Activated CD4-positive, alpha-beta T cell treated with anti-CD3 and anti-CD28 coated beads, Interleukin-2, amount 10 ng/mL, durations not matched to agents 7 days and 5 days (primary cell): ENCODE measurements at places on chromosomes 1 and 21.

GRCh38 chr1:210123383-210123782, 109.2 kb upstream of the SERTAD4 start:
- DNase-seq: no peak

- no peak for DNase-seq
Observed at GRCh38 chr1:243475966-243476365, 220.1 kb downstream of the SDCCAG8 start.

- no peak for DNase-seq
Observed at GRCh38 chr1:9069326-9070100, at the start of gene SLC2A5. SLC2A5 (minus strand) TSS chr1:9069635; CDS start chr1:9069536, 99 bp downstream.

DNA sequence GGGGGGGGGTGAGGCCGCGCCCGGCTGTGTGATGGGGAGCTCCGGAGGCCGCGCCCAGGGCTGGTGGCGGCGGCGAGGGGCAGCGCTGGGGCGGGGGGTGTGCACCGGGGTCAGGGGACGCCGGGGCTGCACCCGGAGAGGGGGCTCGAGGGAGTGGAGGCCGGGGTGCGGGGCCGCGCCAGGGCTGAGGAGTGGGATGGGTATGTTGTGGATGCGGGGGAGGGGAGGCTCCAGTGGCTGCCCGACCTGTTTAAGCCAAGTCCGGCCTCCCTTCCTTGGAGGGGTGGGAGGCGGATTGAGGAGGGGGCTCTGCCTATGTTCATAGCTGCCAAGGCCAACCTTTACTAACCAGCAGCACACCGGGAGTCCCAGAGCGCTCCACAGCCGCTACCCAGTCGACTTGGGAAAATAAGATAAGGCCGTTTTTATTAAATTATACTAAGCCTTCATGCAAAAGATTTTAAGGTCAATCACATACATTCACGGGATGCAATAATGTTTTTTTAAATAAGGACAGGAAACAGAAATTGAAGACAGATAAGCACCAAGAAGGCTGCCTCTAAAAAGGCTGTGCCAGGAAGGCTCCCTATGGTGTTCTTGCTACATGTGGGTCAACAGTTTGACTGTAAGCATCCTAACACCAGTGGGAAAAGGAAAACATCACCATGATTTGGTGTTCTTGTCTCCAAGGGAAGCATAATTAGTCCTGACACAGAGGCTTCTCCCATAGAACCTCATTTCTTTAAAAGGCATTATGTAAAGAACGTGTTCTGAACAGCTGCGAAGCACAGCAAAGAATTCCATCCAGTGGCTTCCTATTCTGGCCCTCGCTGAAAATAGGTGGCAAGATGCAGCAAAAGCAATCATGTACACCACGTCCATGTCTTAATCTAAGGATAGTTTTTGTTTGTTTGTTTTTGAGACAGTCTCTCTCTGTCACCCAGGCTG, 626 bp upstream of the HLCS start:
- DNase-seq: no peak

DNA sequence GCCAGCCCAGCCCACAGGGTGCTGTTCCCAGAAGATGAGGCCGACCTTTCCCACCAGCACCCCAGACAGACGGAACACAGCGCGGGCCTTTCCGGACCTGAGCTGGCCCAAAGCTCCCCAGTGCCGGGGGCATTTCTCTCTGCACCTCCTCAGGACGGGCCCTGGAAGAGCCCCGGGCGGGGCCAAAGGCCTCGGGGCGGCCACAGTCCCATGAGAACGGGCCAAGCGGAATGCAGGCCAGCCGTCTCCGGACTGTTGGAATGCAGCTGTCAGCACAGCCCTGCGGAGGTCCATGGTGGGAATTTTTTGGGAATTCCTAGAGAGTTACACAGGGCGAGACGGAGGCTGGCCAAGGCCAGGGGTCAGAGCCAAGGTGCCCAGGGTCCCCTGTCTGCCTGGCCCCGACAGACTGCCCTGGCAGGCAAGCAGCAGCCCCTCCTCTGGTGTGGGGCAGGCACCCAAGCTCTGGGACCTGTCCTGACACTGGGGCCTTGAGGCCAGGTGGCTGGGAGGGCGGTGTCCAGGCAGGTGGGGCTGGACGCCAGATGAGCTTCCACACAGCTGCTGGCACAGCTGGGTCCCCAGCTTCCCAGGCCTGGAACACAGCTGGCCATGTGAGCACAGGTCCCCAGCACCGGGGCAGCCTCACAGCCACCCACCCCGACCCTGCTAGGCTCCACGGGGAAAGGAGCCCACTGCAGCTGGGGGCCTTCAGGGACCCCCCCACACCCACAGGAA, 63.0 kb downstream of the MEGF6 start:
- no peak for DNase-seq
